ENCODE measurements at places on chromosomes 1 and 21.

- DNase-seq: peak; percentile 86
Measured at GRCh38 chr1:94068999-94069918, 51.7 kb downstream of the ABCA4 start.

DNA sequence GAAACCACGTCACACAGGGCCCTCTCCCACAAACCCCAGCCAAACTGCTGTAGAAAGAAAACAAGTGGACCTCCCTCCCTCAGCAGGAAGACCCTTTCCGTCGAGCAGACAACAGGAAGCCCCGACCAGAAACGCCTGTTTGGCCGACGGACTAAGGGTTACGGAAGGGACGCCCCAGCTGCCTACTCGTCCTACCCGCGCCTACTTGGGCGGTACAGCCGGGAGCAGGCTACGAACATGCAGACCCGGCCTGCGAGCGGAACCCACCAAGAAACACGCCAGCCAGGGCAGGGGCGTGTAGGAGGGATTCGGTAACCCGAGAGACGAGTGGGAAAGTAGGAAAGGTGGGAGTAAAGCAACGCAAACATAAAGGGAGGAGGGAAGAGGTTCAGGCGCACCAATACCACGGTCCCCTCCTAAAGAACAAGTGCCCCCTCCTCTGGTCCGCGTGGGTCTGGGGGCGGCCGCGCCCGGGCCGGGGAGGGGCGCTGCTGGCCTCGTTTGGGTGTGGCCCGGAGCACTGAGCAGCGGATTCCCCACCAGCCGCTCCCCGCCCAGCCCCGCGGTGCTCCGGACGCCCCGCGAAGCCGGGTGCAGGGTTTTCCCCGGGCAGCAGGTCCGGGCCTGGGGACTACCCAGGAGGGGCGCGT is 450 bp downstream of the S100A10 start:
- DNase-seq: no peak

GRCh38 chr1:65179148-65179547 is 31.1 kb downstream of the AK4 start:
- no peak for DNase-seq

DNA sequence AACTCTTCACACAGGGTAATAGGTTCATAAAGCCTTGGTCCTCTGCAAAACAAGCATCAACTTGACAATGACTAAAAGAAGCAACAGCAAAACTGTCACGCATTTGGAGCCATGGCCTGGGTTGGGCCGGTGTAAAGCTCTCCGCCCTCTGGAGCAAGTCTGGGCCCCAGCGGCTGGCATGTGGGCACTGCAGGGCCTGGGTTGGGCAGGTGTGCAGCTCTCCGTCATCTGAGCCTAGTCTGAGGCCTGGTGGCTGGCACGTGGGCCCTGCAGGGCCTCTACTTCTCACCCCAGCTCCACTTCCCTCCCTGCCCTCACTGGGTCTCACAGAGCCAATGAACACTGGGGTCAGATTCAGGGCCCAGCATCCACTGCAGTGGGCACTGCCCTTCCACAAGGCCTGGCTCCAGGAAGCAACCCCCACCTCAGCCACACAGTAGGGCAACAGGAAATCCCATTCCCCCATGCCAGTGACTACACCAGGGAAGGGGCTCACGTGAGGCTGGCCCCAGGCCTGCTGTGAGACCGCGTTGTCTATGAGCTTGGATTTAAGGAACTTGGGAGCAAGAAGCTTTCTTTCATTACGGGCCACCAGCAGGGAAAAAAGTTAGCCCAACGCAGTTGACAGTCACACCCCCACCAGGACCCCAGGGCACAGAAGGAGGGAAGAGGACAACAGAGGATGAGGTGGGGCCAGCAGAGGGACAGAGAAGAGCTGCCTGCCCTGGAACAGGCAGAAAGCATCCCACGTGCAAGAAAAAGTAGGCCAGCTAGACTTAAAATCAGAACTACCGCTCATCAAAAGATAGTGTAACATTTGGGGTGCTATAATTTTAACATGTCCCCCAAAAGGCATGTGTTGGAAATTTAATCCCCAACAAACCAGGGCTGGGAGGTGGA is 52.7 kb downstream of the NPHP4 start:
- no peak for DNase-seq

DNA sequence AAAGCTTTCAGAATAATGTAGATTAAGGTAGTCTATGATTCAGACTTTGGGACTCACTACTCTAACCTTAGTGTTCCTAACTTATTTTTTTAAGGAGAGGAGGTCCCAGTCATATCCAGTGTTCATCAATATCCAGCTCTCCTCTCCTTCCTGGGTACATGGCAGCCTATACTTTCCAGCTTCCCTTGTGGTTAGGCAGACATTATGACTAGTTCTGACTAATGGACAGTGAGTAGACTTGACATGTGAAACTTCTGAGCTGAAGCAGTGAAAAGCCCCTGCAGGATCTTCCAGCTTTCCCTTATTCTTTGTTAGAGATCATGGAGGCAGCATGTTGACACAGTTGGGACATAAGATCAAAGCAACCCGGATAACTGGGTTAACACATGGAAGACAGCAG is 144.2 kb downstream of the PTPRU start:
- peak; percentile 24 for DNase-seq

- no peak for DNase-seq
Measured at GRCh38 chr1:1434824-1435105, 725 bp upstream of the VWA1 start.

DNA sequence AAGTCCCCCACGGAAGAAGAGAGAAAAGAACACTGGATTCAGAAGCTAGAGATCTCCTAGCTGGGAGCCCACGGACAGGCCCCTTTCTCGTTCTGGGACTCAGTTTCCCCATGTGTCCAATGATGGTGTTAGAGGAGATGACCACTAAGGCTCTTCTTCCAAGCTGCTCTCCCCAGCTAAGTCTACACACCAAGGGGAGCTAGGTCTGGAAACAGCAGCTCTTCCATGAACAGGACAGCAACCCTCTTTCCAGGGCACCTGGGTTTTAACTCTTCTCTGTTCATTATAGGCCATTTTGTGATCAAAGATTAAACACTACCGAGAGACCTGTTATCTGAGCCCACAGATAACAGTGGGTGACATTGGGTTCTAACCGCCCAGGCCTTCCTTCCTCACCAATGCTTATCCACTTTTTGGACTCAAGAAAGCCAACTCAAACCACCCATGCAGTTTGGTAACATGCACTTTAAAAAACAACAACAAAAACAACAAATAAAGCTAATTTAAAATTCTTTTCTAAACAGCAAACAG is 85.9 kb downstream of the MRPL37 start:
- DNase-seq: no peak

DNA sequence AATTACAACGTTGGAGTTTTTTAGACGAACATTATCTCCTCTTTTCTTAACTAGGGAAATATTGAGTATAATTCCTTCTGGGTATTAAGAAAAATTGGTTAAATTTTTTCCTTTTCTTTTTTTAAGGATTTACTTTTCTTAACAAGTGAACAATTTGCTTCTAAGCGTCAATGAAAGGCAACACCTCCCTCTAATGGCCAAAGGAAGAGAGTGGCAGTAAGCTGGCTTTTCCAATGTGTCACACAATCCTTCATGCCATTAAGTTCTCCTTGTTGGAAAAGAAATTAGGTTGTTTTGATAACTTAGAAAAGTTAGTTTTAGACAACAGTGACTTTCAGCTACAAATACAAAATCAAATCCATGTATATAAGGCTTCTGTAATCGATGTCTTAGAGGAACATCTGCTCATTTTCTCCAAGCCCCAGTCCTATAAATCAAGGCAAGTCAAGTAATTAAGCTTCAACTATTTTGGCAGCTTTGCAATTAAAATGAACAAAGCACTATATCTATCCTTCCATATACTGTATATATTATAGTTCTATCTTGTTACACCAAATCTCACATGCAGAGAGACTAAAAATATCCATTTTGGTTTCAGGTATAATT is 62.8 kb downstream of the EDEM3 start:
- DNase-seq: peak; percentile 68

- no peak for DNase-seq
Measured at GRCh38 chr1:21139601-21140000, 37.1 kb downstream of the EIF4G3 start.

DNA sequence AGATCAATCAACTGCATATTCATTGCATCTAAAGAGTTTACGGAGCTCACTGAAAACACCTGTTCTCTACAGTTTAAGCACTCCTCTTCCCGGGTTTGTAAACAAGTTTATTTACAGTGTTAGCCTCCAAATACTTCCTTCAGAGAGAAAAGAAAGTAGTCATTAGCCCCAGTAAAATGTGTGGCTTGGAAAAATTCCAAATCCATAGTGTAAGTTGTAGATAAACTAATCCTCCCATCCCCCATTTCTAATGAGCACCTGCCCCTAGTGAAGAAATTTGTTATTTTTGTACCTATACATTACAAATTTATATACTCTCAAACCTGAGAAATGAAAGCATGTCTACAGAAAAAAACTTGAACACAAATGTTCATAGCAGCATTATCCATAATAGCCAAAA is 21.9 kb downstream of the PUM1 start:
- no peak for DNase-seq

DNA sequence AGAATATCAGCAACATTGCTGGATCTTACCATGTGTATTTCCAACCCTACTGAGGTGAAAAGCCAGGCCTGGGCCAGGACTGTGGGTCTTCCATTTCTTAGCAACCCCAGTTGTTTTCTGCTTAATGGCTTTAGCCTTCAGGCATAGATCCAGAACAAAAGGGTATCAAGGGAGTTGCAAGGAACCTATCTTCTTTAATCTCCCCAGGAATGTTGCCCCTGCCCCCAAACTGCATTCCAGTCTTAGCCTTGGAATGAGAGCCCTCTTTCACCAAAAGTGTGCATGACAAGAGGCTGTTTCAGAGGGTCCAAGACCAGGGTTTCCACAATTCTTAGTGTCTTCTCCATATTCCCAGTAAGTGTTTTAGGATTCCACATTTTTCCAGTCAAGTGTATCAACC is 87.9 kb upstream of the SOX13 start:
- no peak for DNase-seq

Data from IMR-90 (cell line).